ENCODE measurements at places on chromosomes 1 and 21.

GRCh38 chr1:230568008-230568407 is 74.3 kb upstream of the COG2 start:
- DNase-seq, result no peak

- DNase-seq, result no peak
Observed at GRCh38 chr1:80731241-80731894, 1069.4 kb upstream of the ADGRL2 start.

DNA sequence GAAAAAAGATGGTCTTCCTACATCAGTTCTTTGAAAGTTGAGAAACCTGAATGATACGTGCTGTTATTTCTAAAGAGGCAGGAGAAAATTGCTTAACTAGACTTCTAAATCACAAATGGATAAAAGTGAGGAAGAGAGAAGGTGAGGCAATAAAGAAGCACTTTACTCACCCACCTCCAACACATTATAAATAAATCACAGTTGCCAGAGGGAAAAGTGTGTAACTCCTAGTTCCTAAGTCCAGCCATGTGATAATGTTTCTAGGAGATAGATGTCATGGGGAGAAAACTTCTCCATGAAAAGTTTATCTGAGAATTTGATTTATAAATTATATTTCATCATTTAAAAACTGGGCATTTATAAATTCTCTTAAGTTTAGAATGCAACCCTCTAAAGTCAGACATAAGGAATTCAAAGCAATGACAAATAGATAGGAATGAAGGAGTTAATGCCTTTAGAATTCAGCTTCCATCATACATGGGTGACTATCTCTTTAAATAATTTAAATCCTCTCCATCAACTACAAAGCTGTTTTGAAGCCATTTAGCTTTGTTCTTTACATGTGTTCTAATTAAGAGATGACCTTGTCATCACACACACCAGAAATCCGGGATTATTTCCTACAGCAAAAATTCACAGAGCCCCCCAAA is 60.0 kb downstream of the NRIP1 start:
- no peak for DNase-seq

- no peak for DNase-seq
Observed at GRCh38 chr1:225044258-225044657, 114.8 kb downstream of the DNAH14 start.

- no peak for DNase-seq
Observed at GRCh38 chr1:63669151-63669961, 76.1 kb downstream of the PGM1 start.

GRCh38 chr1:95246511-95246910 is 12.5 kb downstream of the RWDD3 start:
- DNase-seq, result no peak

DNA sequence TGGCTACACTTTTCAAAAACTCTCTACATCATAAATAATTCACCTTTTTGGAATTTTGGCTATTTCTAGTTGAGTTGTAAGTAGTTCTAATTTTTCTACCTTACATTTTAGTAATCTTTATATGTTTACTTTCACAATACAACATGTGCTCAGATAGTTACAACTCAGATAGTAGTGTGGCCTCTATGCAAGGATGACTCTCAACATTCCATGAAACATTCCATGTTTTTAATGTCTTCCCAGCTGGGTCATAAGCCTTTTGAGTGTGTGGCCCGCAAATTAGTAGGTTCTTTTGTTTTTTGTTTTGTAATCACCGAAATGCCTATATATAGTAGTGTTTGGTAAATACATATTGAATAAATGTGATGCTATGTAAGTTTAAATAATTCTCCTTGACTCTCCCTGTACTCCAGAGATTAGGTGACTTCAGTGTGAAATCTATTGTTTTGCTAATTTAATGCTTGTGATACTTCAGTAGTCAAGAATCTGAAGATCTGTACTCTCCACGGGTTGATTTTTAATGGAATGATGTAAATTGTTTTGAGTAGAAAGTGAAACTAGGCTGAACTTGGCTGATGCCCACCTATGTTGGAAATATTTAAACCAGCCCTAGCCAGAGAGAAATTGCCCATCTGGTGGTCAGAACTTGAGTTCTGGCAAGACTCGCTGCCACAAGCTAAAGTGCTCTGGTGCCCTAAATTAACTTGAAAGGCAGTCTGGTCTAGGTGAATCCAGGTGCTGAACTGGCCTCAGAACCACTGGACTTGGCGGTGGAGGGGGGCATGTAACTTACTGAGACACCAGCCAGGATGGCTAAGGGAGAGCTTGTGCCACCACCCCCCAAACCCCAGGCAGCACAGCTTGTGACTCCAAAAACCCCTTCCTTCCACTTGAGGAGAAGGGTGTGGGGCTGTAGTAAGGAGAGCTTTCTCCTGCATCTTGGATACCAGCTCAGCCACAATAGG is 165.6 kb downstream of the USP25 start:
- DNase-seq, result no peak

DNA sequence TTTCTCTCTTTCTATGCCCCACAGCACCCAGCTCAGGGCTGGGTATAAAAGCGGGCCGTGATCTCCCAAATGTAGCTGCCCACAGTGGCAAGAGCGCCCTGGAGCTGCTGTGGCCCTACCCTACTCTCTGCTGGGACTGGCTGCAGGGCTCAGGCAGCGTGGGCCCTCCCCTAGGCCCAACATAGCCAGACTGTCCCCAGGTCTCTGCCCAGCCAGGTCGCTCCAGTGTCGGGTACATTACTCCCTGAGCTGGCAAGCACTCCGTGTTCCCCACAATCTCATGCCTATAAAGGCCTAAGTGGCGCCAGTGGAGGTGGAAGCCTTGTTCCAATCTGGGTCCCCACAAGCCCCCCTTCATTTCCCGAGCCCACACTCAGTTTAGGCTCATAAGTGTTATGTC is 66.2 kb downstream of the GLIS1 start:
- DNase-seq, result no peak

- DNase-seq, result no peak
Observed at GRCh38 chr1:14862114-14862771, 263.8 kb downstream of the KAZN start.

DNA sequence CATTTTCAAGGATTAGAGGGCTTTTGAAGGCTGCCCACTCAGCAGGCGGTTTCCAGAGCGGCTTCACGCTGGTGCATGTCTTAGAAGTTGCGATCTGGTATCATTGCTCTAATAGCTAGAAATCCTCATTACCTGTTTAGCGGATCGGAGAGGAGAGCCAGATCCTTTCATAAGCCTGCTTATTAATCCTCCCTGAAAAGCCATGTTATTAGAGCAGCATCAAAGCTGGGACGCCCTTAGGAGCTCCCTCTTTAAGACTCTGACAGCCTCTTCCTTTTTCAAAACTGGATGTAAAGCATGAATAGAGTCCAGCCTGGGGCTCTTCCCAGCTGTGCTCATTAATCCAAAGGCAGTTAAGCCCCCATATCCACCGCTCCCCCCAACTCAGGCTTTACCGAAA is 13.9 kb upstream of the CTSE start:
- no peak for DNase-seq

- no peak for DNase-seq
Observed at GRCh38 chr1:205719015-205719414, 31.0 kb downstream of the NUCKS1 start.

DNA sequence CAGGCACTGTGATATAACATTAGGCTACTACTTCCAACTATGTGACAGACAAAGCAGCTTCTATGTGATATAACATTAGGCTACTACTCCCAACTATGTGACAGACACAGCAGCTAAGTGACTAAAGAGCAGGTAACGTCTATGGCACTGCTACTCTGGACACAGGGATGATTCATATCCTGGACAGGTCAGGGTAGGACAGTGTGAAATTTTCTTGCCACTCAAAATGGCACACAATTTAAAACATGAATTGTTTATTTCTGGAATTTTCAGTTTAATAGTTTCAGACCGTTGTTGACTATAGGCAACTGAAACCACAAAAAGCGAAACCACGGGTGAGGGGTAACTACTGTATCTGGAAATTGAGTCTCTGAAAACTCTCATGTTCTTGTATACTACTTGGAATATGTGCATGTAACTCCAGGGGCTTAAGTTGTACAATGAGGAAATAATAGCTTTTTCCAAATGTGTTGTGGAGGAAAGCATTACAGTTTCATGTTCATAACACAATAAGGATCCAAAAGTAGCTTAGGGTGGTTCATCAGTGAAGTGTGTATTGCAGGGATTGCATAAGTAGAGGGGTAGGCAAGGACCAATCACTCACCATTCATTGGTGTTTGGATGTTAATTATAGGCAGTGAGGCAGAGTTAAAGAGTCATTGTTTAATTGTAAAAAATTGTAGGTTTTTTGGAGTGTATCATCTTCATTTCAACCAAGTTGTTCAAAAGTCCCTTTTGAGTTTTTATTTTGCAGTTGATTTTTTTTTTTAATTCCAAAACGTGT is 5.3 kb downstream of the DTL start:
- peak; percentile 14 for DNase-seq

DNA sequence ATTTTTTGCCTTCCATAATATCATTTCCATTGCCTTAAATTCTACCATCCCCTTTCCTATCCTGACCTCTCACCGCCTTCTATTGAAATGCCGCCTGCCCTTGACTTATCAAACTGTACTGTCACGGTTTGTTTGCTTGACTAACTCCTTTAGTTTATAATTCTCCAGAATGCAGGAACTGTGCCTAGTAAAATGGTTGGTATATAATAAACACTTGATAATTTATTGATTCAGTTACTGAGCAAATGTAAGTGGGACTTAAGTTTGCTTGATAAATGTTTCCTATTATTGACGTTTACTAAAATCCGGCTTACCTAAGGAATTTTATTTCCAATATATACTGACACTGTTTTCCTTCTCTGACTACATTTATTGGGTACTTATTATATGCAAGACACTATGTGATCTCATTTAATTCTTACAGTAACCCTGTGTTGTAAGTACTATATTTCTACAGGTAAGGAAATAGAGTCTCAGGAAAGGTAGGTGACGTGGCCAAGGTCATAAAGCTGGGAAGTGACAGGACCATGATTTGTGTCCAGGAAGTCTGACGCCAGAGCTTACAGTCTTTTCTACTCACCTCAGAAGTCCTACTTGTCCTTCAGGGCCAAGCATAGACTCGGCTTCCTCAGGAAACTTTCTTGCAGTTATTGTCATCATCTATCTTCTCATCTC is 35.7 kb downstream of the DPT start:
- DNase-seq, result no peak

DNA sequence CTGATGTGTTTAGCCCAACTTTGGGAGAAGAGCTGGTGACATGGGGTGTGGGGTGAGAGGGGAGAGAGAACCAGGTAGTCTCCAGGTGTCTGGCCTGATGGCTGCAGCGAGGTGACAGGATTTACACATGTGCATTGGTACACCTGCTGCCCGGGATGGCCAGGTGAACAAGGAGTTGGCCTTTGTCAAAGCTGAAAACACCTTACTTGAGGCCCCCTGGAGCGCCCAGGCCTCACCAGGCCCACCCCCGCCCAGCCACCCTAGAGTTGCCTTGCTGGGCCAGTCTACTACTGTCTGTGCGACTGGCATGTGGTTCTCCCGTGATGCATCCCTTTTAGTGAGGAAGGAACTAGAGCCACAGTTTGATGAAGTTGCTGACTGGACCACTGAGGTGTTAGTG is 90.5 kb downstream of the ADARB1 start:
- DNase-seq, result no peak

- no peak for DNase-seq
Observed at GRCh38 chr1:84982395-84982794, 14.5 kb downstream of the MCOLN2 start.

DNA sequence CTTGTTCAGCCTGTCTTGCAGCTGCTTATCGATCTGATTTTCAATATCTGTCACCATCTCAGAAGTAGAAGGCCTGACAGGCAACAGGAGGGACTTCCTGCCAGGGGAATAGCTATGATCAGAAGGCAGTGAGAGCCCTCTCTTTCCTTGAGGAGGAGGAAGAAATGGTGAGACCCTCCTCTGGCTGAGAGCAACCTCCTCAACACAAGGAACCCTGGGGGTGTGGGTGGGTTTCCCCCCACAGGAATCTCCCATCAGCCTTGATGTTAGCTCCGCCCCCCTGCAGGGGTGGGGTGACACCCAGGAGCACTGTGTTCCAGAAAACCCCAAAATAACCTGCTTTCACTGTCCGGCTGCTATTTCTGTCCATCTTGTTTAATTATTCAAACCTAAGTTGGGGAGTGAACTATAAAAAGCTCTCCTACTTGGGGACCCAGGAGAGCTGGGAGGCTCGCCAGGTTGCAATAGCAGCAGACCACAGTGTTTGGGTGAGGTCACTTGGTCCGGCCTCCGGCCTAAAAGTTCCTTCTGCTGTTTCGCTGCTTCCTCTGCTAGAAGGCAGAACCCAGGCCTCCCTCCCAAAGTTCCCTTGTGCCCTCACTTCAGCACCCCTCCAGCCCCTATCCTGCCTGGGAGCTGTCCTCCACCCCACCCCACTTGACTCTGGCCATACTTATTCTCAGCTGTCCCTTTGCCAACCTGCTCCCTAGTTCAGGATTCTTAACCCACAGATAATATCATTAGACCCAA is 7.8 kb upstream of the MEF2D start:
- DNase-seq, result peak; percentile 48

GRCh38 chr1:16158993-16159831 is 3.3 kb upstream of the EPHA2 start:
- no peak for DNase-seq

DNA sequence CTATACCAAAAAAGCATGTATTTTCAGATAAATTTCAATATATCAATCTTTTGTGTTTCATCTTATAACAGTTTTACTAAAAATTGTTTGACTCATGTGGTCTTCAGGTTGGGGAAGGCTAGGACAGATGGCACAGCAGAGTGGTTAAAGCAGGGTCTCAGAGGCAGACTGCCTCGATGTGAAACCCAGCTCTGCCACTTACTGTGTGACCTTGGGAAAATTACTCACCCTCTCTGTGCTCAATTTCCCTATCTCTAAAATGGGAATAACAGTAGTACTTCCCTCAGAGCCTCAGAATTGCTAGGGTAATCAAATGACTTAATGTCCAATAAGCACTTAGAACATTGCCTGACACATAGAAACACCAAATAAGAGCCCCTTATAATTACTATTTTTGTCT is 262.1 kb upstream of the FMN2 start:
- no peak for DNase-seq

DNA sequence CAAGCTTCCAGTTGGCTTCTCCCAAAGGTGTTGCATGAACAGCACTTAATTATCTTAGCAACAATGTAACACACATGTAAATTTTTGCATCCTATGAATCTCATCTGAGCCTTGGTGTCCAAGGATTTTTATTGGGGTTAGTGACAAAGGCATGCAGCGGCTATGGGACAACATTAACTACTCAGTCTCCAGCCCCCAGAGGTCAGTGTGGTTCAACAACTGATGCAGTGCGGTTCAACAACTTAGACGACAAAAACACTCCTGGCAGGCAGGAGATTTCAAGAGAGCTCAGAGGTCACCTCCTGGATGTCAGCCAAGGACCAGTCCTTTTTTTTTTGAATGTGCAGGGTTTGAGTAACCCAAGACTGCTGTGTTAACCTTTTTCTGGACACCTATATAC is 77.5 kb upstream of the HMCN1 start:
- no peak for DNase-seq

- DNase-seq, result no peak
Observed at GRCh38 chr1:184276416-184276815, 110.4 kb upstream of the C1orf21 start.

DNA sequence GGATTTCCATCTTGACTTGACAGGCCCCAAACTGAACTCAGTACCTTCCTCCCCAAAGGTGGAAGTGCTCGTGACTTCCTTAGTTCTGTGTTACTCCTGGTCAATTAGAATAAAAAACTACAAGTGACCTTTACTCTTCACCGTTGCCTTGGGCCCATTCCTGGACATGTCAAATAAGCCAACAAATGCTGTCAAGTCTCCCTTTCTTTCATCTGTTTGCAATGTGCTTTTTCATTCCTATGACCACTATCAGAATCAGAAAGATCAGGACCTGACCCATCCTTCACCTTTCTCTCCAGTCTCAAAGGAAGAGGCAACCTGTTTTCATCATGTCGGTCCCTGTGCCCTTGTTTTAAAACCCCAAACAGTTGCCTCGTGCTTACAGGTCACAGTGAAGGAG is 4.9 kb upstream of the KCNJ10 start:
- no peak for DNase-seq

All from CD4-positive, alpha-beta T cell treated with Interleukin-21 for 1 hour (primary cell).